Activated T-helper 1 cell treated with anti-CD3 and anti-CD28 coated beads, Interleukin-12 subunit alpha, Interleukin-12 subunit beta, Interleukin-2, Interleukin-4 antibody, amounts not matched to agents 30 ng/mL and 10 ng/mL and 1 ng/mL, durations not matched to agents 14 hours and 24 hours and 36 hours (primary cell): ENCODE measurements at places on chromosomes 7 and 10.

GRCh38 chr10:22461891-22462290 lies 116.6 kb downstream of the SPAG6 start:
- no peak for DNase-seq

DNA sequence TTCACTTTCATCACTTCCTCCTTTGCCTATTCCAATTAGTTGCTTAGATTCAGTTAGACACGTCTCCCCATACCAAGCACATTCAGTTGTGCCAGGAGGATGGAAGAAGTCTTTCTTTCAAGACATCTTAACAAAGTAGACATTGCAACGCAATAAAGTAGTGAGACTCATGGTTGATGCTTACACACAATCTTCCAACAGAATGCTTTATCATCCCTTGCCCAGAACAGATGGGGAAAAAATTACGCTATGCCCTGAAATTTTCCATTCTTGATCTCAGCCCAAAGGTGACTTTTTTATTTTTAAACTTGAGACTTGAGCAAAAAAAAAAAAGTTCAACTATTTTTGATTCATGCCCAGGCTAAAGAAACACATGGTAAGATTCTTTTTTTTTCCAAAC lies 74.9 kb downstream of the KCNMA1 start:
- DNase-seq = no peak

GRCh38 chr7:134792968-134793367 lies 13.5 kb downstream of the CALD1 start:
- DNase-seq = no peak

DNA sequence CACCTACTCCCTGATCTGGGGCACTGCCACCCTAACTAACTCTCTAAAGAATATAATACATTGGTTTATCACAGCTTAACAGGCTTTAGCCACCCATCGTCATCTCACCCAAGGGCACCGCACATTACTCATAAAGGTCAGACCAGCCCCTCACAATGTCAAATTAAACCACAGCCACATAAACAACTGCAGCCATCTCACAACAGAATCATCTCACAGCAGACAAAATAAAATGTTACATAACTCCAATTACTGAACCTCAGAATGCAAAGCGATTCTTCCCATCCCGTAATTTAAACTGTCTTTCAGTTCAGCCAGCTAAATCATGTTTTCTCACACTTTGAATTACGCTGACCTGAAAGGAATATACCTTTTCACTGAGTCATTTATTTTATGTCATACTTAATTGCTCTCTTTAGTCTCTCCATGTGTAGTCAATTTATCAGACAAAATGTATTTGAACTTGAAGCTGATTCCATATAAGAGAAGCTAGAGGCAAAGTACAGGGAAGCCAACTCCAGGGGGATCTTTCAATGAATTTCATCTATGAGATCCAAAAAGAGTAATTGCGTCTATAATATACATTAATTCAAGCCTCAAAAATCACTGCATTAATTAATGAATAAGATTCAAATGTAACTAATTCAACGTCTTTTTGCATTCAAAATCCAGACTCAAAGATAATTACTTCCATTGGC lies 96.9 kb upstream of the NEBL start:
- DNase-seq = no peak

GRCh38 chr10:74078037-74078436 lies 72.6 kb downstream of the AP3M1 start:
- DNase-seq = no peak

DNA sequence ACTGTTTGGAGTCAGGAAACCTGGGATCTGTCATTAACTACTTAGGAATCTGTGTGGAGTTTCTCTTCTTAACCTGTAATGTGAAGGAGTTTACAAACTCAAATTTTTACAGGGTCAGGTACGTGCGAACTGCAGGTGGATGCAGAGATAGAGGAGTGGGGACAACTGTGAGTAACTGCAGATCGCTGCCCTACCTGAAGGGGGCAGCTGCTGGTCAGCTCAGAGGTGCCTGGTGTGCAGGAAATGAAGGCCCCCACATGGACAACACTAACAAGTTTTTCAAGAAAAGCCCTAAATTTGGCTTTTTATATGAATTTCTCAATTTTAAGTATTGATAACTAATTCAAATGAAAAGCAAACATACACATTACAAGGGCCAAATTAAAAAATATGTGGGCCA lies 380.0 kb downstream of the REEP3 start:
- no peak for DNase-seq

DNA sequence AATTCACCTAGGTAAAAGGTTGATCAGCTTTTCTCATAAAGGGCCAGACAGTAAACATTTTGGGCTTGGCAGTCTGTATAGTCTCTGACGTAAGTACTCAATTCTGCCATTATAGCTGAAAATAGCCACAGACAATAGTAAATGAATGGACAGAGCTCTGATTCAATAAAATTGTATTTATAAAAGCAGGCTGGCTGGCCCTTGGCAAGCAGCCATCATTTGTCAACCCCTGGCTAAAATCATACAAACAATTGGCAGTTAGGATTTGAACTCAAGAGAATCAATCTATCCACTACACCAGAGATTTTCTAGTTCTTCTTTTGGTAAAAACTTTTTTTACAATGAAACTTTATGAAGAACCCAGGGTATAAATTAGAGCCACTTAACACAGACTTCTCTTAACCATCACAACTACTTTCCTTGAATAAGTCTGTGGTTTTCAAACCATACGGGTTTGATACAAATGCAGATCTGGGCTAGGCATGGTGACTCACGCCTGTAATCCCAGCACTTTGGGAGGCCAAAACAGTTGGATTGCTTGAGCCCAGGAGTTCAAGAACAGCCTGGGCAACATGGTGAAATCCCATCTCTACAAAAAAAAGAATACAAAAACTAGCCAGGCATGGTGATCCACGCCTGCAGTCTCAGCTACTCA lies 124.5 kb downstream of the SLC16A9 start:
- no peak for DNase-seq

DNA sequence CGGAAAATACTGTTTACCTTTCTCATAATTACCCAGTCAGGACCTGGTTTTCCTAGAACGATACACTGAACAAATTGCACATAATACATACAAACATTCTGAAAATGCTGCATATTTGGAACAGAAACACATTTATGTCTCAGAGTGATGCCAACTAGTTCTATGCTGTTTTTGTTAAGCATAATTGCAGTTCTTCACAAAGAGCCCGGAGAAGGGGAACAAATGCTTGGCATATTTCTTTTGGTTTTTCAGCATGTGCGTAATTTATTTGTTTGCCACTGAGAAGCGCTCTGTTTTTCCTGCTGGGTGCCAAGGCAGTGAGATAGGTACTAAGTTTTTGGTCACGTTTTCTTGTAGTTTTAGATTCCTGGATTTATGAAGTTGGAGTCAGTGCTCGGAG lies 181.0 kb upstream of the MDFIC start:
- no peak for DNase-seq

DNA sequence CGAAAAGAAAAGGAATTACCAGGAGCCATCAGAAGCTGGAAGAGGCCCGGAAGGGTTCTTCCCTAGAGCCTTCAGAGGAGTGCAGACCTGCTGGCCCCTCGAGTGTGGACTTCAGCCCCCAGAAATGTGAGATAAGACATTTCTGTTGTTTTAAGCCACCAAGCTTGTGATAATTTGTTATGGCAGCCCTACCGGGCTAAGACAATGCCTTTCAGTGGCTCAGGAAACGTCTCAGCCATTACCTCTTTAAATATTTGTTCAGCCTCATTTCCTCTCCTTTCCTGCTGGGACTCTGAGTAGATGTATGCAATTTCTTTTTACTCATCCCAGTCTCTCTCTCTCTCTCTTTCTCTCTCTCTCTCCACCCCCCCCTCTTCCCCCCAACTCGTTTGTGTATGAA lies 174.7 kb upstream of the GRB10 start:
- DNase-seq = no peak

GRCh38 chr10:60367431-60367830 lies 22.2 kb downstream of the ANK3 start:
- DNase-seq = no peak

- DNase-seq = no peak
These were observed 25.4 kb downstream of the ARMC10 start for GRCh38 chr7:103100348-103100747.

- DNase-seq = no peak
These were observed 246.1 kb downstream of the KLF6 start for GRCh38 chr10:3538656-3539531.
